ENCODE measurements at places on chromosomes 1 and 21.

GRCh38 chr1:119758584-119758983, 10.1 kb downstream of the HMGCS2 start:
- DNase-seq, result no peak

GRCh38 chr1:204110894-204111633, 38.1 kb downstream of the SOX13 start:
- no peak for DNase-seq

DNA sequence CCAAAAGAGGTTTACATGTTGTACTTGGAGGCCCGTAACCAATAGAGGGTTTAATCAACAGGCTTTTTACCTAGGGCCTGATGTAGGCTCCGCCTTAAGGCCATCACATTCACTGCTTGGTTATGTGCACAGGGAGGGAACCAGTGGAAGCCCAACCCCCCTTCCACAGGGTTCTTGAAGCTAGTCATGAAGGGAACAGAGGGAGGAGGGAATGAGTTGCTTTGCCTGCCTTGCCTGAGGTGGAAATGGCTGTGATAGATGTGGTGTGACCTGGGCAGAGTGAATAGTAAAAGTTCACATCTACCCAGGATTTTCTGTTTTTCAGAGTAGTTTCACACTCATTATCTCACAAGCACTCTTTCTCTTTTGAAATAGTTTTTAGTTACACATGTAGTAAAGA, 215.1 kb downstream of the ST6GALNAC3 start:
- DNase-seq, result peak; percentile 30

- DNase-seq, result no peak
These were observed 12.8 kb downstream of the LRP8 start for GRCh38 chr1:53315046-53315445.

- DNase-seq, result no peak
These were observed 506 bp downstream of the SSX2IP start for GRCh38 chr1:84689514-84690396.

DNA sequence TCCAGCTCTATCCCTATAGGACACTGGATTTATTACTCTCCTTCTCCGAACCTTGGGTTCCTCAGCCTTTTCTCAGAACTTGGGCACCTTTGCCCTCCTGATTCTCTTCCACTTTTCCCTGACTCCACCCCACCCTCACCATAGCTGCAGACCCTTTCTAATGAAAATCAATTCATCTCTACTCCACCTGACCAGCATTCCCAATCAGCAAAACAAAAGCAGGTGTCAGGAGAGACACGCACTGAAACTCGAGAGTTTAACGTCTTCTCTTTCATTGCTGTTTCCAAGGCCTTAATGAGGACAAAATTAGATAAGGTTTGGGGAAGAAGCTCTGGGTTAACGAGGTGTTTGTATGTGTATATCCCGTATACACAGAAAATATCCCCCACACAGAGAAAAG, 208.8 kb downstream of the PLPP3 start:
- DNase-seq, result no peak

GRCh38 chr1:117592155-117592554, 13.7 kb upstream of the TENT5C start:
- no peak for DNase-seq

GRCh38 chr1:109531826-109532364, 7.8 kb upstream of the GPR61 start:
- DNase-seq, result no peak

GRCh38 chr1:21579791-21580190, 70.6 kb downstream of the ALPL start:
- no peak for DNase-seq

DNA sequence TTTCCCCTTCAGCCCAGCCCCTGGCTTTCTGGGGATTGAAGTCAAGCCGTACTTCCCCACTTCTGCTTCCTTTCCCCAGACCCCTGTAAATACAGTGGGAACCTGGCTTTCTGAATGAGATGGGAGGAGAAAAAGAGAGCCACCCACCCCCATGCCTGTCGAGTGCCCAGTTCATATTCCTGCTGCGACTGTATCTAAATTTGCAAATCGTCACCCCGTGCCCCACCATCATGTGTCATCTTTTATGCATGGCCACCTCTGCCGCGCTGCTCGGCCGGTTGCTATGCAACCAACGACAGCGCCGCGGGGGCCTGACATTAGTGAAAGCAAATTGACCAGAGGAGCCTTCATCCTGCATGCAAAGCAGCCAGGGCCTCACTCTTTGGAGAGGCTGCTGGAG, 143.0 kb downstream of the ELAVL4 start:
- no peak for DNase-seq

DNA sequence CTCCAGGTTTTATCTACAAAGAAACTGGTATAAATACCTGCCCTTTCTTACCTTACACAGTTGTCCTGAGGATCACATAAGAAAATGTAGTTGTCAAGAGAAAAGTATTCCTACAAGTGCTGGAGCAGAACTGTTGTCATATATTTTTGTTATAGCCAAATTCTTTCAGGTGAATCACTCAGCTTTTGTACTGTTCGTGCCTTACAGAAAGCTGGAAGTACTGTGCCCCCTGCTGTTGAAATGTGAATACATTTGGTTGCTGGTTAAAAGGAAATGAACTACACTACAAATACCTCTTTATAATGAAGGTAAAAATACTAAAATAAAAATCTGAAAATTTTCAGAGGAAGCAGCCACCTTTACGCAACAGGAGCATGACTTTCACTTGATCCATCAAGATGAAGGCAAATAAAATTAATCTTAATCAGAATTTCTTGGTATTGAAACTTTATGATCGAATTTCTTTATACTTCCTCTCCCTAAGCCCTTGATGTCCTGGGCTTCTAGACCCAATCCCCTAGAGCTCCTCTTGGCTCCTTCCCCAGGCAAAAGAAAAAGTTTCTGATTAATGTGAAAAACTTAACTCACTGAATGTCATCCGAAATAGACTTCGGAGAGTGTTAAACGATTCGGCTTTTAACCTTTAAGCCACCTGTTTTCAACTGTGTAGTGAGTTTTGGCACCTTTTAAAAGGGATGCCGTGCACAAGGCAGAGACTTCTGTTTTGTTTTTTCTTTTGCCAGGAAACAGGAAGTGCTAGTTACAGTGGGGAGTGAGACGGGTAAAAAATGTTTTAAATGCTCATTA, 12.5 kb downstream of the CHML start:
- DNase-seq, result peak; percentile 64

DNA sequence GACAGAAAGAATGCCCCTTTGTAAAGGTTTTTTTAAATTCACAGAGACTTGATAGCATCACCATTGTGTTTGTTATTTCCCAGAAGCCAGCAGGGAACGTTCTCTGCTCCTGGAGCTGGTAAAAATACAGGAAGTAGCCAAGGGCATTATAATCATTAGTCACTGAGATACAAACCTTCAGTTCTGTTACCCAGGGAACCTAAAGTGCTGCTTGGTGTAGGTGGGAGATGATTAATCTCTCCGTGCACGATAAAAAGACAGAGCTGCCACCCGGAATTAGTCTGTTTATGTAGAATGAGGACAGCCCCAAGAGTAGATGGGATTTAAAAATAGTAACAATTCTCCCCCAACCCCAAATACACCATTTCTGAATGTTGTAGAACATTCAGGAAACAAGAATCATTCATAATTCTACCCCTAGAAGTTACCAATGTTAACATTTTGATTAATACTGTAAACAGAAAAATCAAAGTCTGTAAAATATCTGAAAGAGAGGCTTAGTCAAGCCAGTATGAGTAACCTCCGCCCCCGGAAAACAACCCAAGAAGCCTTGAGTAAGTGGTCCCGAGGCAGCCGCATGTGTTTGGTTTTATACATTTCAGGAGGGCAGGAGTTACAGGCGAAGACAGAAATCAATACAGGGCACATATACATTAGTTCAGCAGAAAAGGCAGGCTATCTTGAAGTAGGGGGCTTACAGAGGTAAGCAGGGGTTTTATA, 45.3 kb upstream of the CTBS start:
- DNase-seq, result no peak

DNA sequence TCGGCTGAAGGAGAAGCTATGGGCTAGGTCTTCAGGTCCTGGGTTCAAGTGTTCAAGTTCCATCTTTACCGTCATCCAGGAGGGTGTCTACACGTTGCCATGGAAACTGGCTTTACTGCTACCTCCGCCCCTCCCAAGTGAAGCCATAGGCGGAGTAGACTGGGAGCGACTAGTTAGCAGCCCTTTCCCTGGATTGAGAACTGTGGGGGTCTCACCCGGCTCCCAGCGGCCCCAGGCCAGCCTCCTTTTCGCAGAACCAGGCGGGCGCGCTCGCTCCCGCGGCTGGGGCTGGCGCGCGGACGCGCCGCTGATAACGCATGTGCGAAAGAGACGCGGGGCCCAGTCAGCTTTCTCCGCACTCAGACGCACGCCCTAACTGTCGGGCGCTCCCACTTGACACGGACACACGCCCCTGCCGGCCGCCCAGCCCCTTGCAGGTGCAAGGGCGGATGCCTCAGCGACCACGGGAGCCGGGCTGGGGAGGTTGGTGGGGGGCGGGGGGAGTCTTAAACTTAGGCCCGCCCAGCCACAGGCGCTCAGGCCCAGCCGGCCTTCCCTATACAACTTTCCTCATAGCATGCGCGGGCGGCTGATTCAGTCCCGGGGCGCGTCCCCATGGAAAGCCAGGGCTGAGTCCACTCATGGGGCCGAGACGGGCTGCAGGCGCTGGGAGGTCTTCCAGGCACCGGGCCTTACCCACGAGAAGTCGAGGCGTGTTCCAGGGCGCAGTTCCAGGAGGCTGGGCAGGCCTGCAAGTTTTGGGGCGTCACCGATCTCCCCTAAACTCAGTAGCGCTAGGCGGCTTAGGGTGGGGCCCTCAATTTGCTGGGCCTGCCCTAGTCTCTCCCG, 7.4 kb downstream of the EFNA4 start:
- DNase-seq, result peak; percentile 82

DNA sequence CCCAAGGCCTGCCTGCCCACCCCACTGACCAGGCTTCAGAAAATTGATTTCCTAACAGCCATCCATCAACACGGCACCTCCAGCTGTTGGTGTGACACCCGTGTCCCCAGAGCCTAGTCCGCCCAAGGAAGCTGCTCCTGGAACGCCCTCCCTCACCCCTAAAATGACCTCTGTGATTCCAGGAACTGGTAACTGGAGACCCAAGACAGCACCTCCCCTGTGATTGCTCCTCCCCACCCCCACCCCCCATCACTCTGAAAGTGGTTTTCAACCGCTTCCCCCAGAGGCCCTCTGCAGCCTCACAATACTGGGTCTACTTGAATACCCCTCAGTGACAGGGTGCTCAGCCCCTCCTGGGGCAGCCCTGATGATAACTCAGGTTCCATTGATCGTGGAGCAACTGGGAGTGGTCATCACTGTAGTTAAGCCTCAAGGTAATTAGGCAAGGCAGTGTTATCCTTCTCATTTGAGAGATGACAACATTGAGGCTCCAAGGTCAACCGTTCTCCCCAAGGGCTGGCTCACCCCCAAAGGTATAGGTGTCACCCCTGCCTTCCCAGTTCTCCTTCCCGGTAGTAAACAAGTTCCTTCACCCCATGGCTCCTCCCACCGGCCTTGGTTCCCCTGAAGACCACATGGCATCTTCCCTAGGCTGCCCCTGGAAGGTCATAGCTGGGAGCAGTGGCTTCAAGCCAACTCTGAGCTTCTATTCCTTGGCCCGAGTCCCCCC, 52.0 kb downstream of the TAS1R2 start:
- DNase-seq, result no peak

GRCh38 chr1:121566346-121566745, 381.6 kb downstream of the SRGAP2C start:
- DNase-seq, result no peak

DNA sequence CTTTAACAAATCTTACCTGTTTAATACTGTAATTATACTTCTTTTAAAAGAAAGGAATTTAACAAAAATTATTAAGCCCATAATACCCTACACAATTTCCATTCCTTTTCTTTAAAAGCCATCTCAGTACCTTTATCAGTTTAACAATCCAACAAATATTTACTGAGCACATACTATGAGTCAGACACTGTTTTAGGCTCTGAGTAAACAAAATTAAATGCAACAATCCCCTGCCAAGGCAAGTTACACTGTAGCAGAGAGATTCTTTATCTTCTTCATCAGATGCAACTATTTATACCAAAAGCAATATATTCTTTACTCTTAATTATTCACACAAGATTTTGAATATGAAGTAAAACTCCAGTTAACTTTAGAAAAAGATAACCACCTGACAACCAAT, 12.0 kb downstream of the DENND1B start:
- DNase-seq, result no peak
